CD4-positive, alpha-beta T cell treated with Interleukin-15 for 4 hours (primary cell): ENCODE measurements at places on chromosomes 6 and 20.

DNA sequence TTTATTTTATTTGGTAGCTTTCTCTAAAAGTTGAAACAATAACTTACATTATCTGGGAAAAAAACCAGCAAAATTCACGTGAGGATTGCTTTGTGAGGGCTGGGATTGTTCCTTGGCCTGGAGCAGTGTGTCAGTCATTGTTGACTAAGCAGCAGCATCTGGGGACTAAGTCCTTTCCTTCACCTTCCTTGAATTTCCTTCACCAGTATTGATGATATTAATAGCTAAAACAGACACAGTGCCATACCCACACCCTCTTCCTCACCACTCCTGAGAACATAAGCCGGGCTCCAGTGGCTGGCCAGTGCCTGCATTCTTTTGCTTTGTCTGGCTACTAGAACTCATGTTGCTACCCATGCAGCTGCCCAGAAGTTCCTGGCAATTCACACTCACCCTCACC, 23.7 kb downstream of the PLCB1 start:
- DNase-seq: no peak

- peak; percentile 89 for DNase-seq
Measured at GRCh38 chr20:32972181-32973076, 31.8 kb downstream of the SUN5 start.

GRCh38 chr20:10985536-10985935, 311.7 kb upstream of the JAG1 start:
- no peak for DNase-seq

GRCh38 chr20:45433316-45433715, 17.4 kb downstream of the PIGT start:
- no peak for DNase-seq

- no peak for DNase-seq
Measured at GRCh38 chr6:126123226-126123625, 136.9 kb downstream of the TRMT11 start.

DNA sequence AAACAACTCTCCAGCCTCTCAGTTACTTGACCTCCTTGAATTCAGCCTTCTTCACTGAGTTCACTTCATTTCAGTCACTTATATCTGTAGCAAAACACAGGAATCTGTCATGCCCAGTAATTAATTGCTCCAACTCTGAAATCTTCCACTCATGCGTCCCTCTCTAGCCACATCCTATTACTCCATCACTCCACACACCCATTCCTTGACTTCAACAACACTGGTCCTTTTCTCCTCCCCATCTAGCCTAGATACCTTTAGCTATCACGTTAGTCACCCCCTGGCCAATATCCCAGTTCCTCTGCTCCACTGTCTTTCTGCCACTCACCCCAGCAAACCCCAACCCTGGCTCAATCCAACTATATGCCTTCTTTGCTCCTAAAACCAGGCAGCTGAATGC, 7.7 kb downstream of the ZHX3 start:
- DNase-seq: no peak

DNA sequence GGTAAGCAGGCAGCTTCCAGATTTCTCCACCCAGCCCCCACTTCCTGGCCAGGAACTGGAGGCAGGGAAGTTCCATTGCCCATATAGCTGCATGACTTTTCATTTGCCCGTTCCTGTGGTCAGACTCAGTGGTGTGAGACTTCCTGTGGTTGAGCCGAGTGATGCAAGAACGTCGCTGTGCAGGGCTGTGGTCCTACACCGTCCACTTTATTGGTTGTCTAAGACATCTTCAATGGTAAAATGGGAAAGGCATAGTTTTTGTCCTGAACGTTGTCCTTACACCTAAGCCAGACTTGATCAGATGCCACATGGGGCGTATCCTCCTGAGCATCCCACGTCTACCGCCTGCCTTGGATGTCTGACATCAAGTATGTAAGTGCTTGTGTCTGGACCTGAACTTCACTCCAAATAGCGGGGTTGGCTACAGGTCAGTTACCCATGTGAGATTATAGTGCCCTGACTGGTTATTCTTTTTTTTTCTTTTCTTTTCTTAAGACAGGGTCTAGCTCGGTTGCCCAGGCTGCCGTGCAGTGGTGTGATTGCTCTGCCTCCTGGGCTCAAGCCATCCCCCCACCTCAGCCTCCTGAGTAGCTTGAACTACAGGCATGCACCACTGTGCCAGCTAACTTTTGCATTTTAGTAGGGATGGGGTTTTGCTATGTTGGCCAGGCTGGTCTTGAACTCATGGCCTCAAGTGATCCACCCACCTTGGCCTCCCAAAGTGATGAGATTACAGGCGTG, 25.9 kb upstream of the GTSF1L start:
- DNase-seq: no peak

DNA sequence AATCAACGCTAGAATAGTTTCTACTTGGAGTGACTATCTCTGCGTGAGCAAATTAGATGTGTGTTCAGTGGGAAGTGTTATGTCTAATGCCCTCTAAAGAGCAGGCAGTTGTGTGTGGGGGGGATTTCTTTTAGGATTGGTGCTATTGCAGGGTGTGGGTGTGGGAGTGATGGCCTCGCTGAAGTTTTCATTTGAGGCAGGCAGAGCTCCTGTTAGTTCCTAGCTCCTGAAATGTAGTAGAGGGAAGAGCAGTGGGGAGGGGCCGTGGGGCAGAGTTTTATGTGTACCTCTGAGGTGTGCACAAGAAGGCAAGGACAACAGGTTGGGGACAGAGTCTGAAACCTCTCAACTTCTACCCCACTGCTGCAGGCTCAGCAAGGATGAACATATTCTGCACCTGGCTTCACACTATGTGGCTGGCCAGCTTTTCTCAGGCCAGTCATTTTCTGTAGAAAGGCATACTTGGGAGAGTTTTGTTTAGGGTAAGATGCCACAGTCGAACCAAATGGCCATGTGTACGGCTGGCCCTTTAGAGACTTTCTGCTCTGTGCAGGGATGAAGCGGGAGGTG, 229.2 kb upstream of the SUPT3H start:
- no peak for DNase-seq

DNA sequence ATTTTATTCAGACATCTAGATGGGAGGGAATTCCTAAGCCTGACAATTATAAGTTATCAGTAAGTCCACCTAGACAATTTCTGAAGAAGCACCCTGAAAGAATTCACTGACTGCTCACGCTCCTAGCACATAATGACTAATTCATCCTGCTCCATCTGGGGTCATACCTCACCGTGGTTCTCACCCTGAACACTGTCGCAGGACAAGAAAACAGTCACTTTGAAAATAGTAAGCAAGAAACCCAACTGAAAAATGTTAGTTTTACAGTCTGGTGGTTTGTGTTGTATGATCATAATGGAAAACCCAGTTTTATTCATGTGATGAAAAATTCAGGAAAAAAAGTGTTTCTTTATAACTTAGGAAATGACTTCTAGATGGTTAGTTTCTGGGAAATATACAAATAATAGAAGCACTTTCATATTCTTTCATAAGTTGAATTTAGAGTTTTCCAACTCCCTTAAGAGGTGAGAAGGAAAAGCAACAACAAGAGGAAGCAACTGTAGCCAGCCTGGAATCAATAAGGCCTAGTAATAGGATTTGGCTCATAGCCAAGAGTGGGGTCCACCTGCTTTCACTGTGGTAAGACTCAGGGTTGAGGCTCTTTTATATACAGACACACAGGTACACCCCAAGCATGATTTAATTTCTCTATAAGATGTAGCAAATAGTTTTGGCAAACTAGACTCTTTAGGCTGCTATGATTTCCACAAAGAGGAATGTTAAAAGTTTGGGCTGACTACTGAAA, 94.1 kb downstream of the HIVEP2 start:
- peak; percentile 71 for DNase-seq

- no peak for DNase-seq
Measured at GRCh38 chr6:4020822-4021132, 58.2 kb downstream of the FAM217A start.

DNA sequence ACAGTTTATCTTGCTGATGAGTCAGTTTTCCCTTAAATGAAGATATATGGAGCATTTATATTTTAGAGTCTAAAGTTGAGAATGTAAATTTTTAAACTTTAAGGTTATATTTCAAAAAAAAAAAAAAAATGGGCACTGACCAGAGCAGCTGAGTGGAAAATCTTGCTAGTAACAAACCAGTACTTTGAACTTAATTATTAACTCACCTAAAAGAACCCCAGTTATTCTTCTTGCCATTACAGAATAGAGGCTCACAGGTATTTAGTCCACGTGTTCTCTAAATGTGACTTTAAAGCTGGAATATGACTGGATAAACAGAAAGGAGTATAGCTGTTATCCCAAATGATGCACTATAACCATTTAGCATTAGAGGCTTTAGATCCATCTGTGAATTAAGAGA, 178.4 kb downstream of the COL9A1 start:
- DNase-seq: no peak

DNA sequence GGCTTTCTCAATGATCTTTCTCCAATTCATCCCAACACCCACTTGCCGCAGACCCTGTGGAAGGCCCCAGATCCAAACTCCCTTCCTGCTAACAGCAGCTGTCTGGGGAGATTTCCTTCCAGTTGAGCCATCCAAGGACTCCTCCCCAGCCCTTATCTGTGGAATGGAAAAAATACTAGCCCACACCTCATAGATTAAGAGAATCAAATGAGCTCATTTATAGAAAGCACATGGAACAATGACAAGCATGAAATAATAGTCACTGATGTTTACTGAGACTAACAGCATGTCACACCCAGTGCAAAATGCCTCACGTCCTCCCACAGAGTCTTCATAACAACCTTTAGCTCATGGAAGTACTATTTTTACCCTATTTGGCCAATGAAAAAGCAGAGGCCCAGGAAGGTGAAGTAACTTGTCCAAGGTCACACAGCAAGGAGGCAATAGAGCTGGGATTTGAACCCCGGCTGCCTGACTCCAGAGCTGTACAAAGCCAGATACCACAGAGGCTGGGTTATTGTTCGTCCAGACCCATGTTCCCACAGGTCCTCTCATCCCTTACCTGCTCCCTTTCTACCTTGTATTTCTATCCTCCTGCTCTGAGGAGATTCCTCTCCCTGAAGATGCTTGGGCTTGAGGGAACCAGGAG, 23.4 kb upstream of the PTGIS start:
- no peak for DNase-seq

- DNase-seq: no peak
Measured at GRCh38 chr6:6569811-6570164, 18.7 kb upstream of the LY86 start.

DNA sequence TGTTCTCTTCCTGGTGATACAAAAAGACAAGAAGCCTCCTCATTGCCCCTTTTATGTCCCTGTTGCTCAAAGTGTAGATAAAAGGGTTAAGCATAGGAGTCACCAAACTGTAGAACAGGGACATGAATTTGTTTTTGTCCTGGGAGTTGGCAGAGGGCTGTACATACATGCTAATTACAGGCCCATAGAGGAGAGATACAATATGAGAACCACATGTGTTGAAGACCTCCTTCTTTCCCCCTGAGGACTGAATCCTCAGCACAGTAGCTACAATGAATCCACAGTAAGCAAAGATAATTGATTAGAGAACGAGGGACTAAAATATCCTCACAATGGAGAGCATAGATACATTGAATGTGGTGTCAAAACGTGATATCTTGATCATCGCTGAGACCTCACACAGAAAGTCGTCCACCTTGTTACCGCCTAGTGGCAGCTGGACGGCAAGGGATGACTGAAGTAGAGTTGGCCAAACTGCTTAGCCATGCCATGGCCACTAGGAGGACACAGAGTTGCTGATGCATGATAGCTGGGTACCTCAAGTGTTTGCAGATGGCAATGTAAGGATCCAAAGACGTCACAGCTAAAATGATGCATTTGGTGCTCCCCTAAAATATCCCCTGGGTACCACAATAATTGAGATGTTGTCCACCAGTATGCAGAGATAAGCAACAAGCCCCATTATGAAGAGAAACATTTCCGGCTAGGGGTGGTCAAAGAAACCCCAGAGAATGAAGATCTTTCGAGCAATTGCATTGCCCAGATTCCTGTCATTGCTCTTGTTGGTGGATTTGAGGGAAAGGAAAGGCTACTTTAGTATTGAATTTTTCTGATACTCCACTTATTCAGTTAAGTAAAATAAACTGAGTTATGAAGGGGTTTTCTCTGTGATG, 15.0 kb downstream of the OR2B3 start:
- DNase-seq: no peak

DNA sequence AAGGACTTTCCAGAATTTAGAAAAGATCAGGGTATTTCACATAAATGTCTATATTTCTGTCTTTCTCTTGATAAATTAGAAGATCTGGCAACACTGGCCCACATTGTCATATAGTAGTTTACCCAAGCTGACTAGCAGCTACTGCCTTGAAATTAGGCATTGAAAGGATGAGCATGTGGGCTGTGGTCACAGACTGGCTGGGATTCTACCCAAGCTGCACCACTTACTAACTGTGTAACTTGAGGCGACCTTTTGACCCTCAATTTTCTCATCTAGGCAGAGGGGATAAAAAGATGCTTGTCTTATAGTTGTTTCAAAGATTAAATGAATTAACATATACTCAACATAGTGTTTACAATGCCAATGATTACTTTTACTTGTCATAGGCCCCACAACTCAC, 152.7 kb upstream of the BMP2 start:
- no peak for DNase-seq

- no peak for DNase-seq
Measured at GRCh38 chr6:15417811-15418210, 171.9 kb downstream of the JARID2 start.

DNA sequence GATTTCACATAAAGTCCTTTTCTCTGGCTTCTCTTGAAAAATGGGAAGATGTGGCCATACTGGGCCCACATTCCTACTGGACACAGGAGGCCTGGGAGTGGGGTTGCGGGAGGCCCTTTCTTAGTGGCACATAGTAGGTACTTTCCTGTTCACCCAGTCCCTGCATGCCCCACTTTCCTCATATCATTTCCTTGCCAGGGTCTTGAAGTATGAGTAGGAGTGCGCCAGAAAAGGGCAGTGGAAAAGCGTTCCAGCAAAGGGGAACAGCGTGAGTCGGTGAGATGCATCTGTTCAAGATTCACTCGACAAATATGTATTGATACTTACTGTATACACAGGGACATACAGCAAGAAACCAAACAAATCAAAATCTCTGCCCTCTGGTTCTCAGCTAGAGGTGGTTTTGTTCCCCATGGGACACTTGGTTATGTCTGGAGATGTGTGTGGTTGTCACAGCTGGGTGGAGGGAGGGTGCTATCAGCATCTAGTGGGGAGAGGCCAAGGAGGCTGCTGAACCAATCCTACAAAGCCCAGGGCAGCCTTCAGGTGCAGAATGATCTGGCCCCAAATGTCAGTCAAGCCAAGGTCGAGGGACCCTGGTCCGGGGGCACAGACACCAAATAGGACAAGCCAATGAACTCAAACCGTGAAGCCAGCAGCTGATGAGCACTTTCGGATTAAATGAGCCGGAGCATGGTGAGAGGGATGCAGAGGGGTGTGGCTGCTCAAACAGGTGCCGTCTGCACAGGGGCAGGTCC, 151.4 kb downstream of the CEBPB start:
- no peak for DNase-seq
